ENCODE measurements at places on chromosomes 16 and 17. TPM values are rescaled to one million over a fixed set of nuclear protein-coding genes. Genes with fewer than 3 reads are reported as not detected.

CIITA gene
- 157 TPM for polyA plus RNA-seq

DNA sequence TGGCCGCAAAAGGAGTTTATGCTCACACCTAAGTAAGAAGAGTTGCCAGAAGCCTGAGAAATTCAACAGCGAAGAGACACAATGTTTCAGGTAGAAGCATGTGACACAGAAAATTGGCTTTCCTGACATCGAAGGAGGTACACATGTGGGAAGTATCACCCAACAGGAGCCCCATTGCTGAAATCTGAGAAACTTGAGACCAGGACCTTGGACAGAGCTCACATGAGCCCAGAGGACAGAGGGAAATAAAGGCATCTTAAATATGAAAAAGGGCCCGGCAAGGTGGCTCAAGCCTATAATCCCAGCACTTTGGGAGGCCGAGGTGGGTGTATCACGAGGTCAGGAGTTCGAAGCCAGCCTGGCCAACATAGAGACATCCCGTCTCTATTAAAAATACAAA is 304.1 kb upstream of the C16orf82 start:
- DNase-seq: no peak
- no peak overlapping the region for H3K27ac ChIP-seq
- no peak overlapping the region for H3K4me3 ChIP-seq

WDR81 gene
- polyA plus RNA-seq: 19.1 TPM

MYO15A gene
- 2.0 TPM for polyA plus RNA-seq

- H3K36me3 ChIP-seq: no peaks in the 10 kb centered on the region
- H3K27ac ChIP-seq: no peak overlapping the region
- no peak for DNase-seq
- H3K27me3 ChIP-seq: no peaks in the 10 kb centered on the region
- H3K4me1 ChIP-seq: no peaks in the 10 kb centered on the region
Measured at GRCh38 chr17:72362376-72363088, 241.7 kb downstream of the SOX9 start.

KRT24 gene
- polyA plus RNA-seq: not detected

NPW gene
- not detected for polyA plus RNA-seq

GRCh38 chr16:68035227-68035626 is 12.1 kb downstream of the DUS2 start:
- H3K36me3 ChIP-seq: peaks cover 4% of the 10 kb centered on the region
- peaks cover 40% of the 10 kb centered on the region for H3K4me1 ChIP-seq
- H3K27ac ChIP-seq: no peak overlapping the region
- no peak overlapping the region for H3K4me3 ChIP-seq
- no peaks in the 10 kb centered on the region for H3K27me3 ChIP-seq

SLC5A11 gene
- not detected for polyA plus RNA-seq

GRCh38 chr16:57422026-57422944 is 17.7 kb downstream of the CCL17 start:
- peaks cover 2% of the 10 kb centered on the region for H3K36me3 ChIP-seq
- H3K27me3 ChIP-seq: no peaks in the 10 kb centered on the region
- H3K4me3 ChIP-seq: no peak overlapping the region
- DNase-seq: no peak
- peaks cover 9% of the 10 kb centered on the region for H3K4me1 ChIP-seq

DNA sequence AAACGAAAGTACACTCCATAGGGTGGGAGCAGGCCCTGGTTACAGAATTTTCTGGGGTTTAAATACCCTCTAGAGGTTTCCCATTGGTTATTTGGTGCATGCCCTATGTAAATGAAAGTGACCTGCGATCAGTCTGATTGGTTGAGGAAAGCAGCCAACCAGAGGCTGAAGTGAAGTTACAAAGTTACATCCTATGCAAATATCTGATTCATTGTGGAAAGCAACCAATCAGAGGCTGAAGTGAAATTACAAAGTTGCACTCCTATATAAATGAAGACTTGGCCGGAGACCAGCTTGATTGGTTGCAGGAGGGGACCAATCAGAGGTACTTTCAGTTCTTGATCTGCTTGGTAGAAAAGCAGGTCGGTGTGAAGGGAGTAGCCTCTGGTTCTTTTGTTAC is 24.4 kb downstream of the NAA60 start:
- H3K4me3 ChIP-seq: no peak overlapping the region
- peaks cover 38% of the 10 kb centered on the region for H3K4me1 ChIP-seq
- peak overlapping the region; percentile 65 for H3K27ac ChIP-seq
- H3K36me3 ChIP-seq: peaks cover 3% of the 10 kb centered on the region
- H3K27me3 ChIP-seq: no peaks in the 10 kb centered on the region

EVPL gene
- polyA plus RNA-seq: not detected

DNA sequence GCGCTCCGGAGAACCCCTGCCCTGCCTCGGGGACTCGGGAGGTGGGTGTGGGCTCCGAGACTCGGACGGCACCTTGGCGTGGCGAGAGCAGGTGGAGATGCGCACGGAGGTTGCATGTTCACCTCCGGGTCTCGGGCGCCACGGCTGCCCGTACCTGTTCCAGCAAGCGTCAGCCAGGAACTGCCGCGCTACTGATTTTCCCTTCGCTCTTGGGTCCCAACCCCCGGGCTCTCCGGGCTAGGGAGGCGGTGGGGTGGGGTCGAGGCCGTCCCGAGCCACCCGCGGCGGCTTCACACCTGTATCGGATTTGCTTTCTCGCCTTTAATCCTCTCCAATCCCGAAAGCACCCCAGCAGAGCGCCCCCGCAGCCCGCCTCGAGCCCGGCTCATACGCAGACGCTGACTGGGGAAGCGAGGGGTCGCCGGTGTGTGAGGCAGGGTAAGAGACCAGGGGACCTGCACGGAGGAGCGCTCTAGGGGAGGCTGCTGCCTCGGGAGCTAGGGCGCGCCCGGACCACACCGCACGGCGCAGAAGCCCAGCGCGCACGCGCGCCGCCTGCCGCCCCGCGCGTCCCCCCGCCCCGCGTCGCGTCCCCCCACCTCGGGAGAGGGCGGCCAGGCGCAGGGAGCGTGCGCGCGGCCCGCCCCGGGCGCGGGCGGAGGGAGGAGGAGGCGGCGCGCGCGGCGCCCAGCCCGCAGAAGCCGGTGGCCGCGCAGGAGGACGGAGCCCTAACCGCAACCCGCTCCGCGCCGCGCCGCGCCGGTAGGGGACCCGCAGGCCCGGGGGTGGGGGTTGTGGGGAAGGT is at the start of gene DUSP14:
TSS of gene DUSP14 (plus strand) at position 695 of the 805 bp plus-strand sequence. CDS start 22,382 bp downstream, outside the sequence.
- H3K4me3 ChIP-seq: peak within 1 kb of the TSS; percentile 98
- no peaks in the 10 kb centered on the region for H3K36me3 ChIP-seq

SUMO2 gene
- polyA plus RNA-seq: 340 TPM

DNA sequence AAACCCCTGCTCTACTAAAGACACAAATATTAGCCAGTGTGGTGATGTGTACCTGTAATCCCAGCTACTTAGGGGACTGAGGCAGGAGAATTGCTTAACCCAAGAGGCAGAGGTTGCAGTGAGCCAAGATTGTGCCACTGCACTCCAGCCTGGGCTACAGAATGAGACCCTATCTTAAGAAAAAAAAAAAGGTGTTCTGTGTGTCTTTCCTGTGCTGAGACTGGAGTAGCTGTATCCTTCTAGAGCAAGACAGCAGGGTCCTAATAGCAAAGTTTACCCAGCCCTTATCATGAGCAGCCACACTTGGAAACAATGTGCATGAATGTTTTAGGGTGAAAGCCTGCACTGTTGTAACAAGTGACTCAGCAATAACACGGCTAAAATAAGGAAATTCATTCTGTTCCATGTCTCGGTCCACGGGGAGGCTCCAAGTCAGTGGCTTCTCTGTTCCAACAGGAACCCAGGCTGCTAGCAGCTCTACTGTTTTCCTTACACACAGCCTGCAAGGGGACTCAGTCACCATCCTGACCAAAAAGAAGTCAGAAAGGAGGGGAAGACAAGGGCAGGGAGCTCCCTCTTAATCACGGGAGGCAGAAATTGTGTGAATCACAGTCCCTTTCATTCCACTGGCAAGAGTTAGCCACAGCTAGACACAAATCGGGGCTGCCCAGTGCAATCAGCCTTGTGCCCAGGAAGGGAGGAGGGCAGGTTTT is 7.1 kb upstream of the SLC5A11 start:
- H3K36me3 ChIP-seq: no peaks in the 10 kb centered on the region
- H3K27me3 ChIP-seq: no peaks in the 10 kb centered on the region
- no peaks in the 10 kb centered on the region for H3K4me1 ChIP-seq
- DNase-seq: no peak

ATP2C2 gene
- polyA plus RNA-seq: not detected

LDAF1 gene
- 18.3 TPM for polyA plus RNA-seq

MAPT gene
- polyA plus RNA-seq: 0.29 TPM

DNA sequence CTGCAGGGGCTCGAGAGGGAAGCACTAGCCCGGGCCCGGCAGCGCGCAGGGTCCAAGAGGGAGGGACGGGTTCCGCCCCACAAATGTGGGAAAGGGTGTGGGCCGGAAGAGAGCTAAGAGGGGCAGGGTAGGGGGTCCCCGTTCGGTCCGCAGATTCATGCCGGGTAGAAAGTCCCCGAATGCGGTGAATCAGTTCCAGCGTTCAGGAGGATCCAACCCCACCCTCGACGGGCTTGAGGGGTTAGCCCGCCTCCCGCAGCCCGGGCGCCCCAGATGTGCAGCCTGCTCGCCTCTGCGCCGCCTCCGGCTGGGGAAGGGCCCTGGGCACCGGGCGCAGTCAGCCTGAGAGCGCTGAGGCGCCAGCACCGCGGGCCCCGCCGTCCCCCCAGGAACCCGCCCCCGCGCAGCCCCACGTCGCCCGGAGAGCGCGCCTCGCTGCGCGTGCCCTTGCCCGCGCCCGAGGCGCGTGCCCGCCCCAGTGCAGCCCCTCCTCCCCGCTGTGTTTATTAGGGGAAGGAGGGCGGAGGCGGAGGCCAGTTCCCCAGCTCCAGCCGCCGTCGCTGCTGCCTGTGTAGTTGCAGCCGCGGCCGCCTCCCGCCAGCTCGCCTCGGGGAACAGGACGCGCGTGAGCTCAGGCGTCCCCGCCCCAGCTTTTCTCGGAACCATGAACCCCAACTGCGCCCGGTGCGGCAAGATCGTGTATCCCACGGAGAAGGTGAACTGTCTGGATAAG is at the start of gene LASP1:
TSS of gene LASP1 (plus strand) at position 533 of the 733 bp plus-strand sequence. CDS start at position 665, 132 bp downstream.
- H3K27ac ChIP-seq: peak within 1 kb of the TSS; percentile 100
- peaks cover 5% of the 10 kb centered on the region for H3K36me3 ChIP-seq
- peak within 1 kb of the TSS; percentile 99 for H3K4me3 ChIP-seq
- H3K4me1 ChIP-seq: peaks cover 64% of the 10 kb centered on the region

KRT17 gene
- not detected for polyA plus RNA-seq

GRCh38 chr16:73735018-73735417 is 561.6 kb upstream of the PSMD7 start:
- no peak for DNase-seq
- H3K36me3 ChIP-seq: no peaks in the 10 kb centered on the region
- H3K4me1 ChIP-seq: no peaks in the 10 kb centered on the region
- H3K27me3 ChIP-seq: no peaks in the 10 kb centered on the region
- H3K27ac ChIP-seq: no peak overlapping the region
- no peak overlapping the region for H3K4me3 ChIP-seq

TBX21 gene
- polyA plus RNA-seq: 1.7 TPM

- H3K36me3 ChIP-seq: no peaks in the 10 kb centered on the region
- peak overlapping the region; percentile 93 for H3K27ac ChIP-seq
- no peak overlapping the region for H3K4me3 ChIP-seq
- no peak for DNase-seq
Measured at GRCh38 chr17:50884439-50885311, 18.5 kb upstream of the TOB1 start.

DNA sequence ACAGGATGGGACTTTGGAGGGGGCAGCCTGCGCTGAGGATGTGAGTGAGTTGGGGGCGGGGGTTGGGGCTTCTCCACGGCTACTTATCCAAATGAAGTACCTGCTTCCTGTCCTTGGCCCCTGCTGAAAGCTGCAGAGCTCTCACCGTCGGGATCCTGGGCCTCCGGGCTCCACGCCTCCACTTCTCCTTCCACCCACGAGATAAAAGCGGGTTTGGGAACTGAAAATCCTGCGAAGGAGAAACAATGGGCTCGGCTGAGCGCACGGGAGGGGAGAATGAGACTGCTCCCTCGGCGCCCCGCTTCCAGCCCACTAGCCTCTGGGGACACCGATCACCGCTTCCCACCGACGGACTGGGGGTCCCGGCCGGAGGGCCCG is 486 bp downstream of the ZNF785 start:
- peak overlapping the region; percentile 90 for H3K4me3 ChIP-seq
- H3K36me3 ChIP-seq: no peaks in the 10 kb centered on the region
- H3K27ac ChIP-seq: peak overlapping the region; percentile 63
- H3K27me3 ChIP-seq: no peaks in the 10 kb centered on the region
- no peak for DNase-seq
- H3K4me1 ChIP-seq: peaks cover 40% of the 10 kb centered on the region

Measured in naive B cell (primary cell).